Cerebellar nuclear complex (tissue), 1 donor: ENCODE measurements at places on chromosomes 7 and 10.

DNA sequence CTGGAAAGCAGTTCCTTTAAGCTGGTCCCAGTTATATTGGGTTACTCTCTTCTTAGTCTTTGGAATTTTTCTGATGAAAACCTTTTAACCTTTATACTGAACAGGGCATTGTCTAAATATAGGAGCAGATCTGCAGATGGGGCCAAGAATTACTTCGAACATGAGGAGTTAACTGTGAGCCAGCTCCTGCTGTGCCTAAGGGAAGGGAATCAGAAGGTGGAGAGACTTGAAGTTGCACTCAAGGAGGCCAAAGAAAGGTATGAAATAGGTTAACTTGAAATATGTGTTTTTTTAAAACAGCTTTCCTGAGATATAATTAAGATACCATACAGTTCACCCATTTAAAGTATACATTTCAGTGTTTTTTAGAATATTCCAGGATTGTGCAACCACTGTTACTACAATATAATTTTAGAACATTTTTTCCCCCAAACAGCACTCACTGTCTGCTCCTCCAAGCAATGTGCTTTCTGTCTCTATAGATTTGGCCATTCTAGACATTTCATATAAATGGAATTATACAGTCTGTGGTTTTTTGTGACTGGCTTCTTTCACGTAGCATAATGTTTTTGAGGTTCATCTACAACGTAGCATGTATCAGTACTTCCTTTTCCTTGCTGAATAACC is 18.9 kb downstream of the OPTN start:
- no peak for DNase-seq

DNA sequence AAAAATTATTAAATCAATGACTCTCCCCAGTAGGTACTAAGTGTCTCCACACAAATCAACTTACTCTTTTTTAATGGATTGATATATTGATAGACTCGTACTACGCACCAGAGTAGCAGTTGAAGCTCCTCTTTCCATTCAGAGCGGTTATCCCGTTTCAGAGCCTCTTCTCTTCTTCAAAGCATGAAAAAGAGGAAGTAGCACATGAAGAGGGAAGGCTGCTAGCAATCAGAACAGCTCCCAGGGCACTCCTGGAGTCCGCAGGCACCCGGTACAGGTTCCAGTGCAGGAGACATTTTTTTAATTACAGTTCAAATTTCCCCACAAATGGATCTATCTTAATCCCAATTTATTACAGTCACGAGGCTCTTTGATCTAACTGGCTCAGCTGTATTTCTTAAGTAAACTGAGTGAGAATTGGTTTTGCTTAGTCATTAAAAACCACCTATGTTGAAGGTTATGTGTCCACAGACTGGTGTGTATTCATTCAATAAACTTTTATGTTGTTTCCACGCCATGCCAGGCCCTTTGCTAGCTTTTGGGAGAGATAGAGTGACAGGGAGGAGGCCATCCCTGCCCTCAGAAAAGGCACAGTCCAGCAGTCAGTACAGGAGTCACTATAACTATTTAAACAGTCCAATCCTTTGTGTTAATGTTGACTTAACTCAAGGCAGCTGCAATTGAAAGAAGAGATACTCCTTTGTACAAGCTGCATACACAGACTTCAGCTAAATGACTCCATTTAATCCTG is 32.1 kb upstream of the CALN1 start:
- no peak for DNase-seq

DNA sequence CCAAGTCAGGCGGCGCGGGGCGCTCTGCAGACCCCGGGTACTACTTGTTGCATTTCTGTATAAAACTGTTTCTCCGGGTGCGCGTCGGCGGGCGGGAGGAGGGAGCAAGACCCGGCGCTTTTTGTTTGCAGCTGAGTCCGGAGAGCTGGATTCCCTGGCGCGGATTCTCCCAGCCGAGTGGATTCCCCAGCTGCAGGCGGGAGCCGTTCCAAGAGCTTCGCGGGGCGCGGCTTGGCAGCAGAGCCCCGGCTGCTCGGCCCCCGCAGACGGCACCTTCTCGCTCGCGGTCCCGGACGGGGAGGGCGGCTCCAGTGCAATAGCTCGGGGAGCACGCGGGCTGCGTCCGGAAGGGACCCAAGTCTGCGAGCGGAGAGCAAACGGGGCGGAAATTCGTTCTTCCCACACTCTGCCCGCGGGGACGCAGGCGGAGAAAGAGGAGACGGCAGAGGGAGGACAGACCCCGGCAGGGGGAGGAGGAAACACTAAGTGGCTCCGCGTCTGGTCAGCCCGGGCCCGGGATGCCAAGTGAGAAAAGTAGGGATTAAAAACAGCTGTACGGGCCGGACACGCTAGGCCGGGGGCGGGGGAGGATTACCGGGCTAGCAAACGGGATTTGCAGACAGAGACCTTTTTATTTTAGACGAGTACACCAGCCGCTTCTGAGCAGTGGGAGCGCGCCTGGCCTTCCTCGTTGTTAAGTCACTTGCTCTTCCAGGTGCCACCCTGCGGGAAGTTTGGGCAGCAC is at the start of gene TRIL:
Gene TRIL (minus strand): TSS at position 96 of the 745 bp plus-strand sequence. CDS start 284 bp downstream, outside the sequence.
- no peak for DNase-seq

GRCh38 chr10:58976254-58976653 is 200.2 kb upstream of the PHYHIPL start:
- no peak for DNase-seq

DNA sequence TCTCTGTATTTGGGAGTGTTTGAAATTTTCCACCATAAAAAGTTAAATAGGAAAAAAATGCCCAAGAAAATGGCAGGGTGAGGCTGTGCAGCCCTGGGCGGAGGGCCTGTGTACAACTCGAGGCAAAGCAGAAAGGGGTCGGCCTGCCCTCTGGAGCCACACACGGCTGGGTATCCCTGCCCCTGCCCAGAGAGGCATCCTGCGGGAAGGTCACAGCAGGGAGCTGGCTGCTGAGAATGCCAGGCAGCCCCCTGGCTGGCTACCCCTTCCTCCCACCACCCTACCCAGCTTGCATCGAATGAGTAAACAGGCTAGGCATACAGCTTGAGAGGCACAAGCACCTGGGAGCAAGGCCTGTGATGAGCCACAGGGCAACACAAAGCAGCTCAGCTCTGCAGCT is 46.1 kb downstream of the CAMK2B start:
- no peak for DNase-seq

- no peak for DNase-seq
Observed at GRCh38 chr10:4062072-4062471, 277.1 kb upstream of the KLF6 start.

GRCh38 chr7:3250725-3251124 is 50.3 kb upstream of the SDK1 start:
- no peak for DNase-seq

DNA sequence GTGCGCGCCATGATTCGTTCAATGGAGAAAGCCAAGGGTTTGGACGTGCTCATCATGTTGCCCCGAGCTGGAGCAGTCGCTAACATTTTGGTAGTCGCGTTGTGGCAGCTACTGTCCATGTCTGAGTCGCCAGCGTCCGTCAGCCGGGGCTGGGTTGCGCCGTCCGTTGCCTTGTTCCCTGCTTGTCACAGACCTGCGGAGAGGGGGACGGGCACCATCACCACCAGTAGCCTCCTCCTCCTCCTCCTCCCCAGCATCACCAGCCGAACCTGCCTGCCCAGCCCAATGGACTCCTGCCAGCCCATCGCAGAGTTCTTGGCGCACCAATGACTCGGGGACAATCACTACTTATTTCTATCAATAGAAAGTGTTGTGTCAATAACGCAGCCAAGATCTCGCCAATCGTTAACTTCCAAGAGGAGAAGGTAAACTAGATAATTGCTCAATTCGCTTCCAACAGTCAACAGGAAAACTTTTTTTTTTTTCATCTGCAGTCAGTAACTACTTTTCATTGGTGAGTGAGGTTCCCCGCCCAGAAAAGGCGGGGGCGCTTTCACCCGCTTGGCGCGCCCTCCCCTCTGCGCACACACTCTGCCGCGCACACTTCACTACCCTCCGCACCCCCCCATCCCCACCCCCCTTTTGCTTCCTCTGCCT is at the start of gene FEZF1:
Gene FEZF1 (minus strand): TSS at position 432 of the 657 bp plus-strand sequence. CDS start 313 bp downstream, at position 119.
- DNase-seq: no peak

- no peak for DNase-seq
Observed at GRCh38 chr7:87797798-87798403, 78.3 kb downstream of the SLC25A40 start.

DNA sequence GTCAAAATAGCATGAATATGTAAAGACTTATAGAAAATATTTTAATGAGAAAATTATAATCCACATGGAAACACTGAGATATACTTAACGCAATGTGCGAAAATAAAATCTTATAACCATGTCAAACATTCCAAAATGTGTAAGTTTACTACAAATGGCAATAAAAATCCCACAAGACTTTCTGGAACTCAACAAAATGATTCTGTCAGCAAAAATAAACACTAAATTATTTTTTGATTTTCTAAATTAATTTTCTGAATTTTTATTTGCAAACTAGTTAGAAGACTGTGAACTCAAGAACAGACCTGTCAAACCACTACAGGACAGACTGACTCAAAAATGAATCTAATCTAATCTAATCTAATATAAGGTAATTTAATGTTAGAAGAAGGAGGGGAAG is 160.8 kb upstream of the KCTD7 start:
- no peak for DNase-seq

DNA sequence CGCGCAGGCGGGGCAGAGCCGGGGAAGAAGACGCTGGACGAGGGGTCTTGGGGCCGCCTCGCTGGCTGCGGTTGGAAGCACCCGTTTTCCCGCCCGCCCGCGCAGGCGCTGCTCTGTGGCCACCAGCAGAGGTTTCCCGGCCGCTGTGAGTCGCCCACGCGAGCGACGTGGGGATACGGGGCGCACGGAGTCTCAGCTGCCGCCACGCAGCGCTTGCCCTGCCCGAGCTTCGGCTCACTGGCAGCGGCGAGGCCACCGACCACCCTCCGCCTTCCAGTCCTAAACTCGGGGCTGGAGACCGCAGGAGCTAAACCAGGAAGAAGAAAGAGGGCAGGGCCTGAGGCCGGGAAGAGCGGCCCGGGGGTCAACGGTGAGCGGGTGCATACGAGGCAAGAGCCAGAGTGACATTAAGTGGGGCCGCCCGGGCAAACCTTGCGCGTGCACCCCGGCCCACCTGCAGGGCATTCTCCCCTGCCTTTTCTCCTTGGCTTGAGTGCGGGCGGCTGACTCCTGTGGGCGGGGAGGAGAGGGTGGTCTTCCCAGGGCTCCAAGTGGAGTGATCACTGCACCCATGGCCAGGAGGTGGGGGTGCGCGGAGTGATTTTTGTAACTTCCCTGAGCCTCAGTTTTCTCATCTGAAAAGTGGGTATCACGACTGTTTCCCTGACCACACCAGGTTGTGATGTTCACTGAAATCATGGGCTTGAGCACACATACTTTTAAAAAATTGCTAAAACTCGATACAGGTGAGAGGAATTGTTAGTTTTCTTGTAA is 7.1 kb upstream of the EMX2 start:
- no peak for DNase-seq

DNA sequence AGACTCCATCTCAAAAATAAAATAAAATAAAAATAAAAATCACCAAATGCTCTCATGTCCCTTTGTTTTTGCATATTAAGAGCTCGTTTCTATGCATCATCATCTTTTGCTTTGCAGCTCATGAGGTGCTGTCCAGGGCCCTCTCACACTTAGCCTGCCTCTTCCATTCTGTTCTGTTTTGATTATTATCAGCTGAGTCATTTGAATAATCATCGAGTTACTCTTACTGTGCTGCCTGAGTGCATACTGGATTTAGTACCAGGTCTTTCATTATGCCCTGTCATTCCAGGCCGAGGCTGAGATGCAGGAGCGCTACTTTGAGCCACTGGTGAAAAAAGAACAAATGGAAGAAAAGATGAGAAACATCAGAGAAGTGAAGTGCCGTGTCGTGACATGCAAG is 33.0 kb downstream of the UCMA start:
- no peak for DNase-seq

GRCh38 chr10:104026762-104027161 is 58.9 kb downstream of the COL17A1 start:
- DNase-seq: no peak

DNA sequence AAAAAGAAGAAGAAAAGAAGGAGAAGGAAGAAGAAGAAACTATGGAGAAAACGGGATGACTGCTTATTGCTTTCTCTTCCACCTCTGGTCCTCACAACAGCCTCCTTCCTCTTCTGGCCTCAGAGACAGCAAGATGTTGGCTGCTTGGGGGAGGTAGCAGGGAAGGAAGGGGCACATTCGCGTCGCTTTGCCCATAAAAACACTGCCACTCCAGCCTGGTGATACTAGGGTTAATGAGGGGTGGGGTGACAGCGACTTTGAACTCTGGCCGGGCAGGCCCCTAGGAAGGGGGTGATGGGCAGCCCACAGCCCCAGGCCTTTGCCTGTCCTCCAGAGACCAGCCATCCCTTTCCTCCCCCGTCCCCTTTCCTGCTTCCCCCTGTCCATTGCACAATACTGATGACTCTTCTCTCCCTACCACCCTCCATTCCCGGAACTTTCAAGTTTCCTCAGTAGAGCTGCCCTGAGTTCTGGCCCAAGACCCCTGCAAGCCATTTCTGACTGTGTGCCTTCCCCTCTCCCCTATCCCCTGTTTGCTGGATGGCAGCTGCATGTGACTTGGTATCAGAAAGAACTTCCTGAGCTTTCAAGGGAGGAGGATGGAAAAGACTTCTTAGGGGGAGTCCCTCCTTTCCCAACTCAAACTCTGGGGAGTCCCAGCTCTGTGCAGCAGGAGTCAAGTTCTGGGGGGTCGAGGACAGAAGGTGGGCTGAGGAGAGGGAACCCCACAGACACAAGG is 2.2 kb upstream of the CUEDC2 start:
- no peak for DNase-seq

DNA sequence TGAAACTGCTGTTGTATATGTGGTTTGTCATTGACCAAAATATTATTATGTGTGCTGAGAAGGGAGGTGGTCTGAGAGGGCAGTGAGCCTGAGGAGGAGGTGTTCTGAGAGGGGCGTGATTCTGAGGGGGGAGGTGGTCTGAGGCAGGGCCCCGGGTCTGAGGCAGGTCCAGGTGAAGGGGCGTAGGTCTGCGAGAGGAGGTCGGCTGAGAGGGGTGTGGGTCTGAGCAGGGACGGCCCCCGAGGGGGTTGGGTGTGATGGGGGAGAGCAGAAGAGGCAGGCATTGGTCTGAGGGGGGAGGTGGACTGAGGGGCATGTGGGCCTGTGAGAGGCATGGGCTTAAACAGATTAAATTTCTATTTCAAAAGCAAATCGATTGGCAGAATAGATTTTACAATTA is 32.4 kb downstream of the AKR1C4 start:
- DNase-seq: no peak

GRCh38 chr10:29356931-29357330 is 68.1 kb downstream of the LYZL1 start:
- no peak for DNase-seq

- no peak for DNase-seq
Observed at GRCh38 chr10:77574438-77574837, 63.2 kb downstream of the KCNMA1 start.

DNA sequence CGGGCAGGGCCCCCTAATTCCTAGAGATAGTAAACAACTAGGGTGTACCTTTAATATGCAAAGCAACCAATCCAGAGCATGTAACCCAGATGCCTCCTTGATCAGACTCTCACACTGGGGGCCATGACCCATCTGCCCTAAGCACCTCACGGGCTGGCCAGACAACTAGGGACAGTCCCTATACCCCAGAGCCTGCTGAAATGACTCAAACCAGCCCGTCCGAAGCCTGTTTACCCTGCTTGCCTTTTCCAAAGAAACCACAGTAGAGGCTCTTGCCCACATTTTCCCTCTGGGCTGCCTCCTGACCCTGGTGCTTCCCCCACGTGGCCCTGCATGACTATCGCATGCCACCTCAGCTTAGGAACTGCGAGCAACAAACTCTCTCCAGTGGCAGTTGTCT is 46.2 kb downstream of the RGS10 start:
- DNase-seq: no peak
